ENCODE measurements at places on chromosomes 13 and 19.
A peak's percentile ranks its signal among the peaks of the same experiment; 100 is the strongest.

DNA sequence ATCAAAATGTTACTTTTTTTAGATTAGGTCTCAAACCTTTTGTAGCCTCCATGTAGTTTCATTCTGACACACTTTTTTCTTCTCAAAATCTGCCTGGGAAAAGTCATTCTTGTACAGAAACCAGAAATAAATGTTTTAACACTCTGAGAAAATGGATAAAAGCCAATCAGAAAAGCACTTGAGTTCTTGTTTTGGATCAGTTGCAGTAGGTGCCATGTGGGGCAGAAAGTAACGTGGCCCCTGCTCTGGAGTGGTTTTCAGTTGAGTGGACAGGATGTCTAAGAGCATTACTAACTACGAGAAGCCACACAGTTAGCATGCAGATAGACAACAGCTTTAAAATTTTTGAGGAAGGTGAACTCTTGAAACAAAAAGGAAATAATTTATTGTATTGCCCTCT, 19.1 kb downstream of the GPR183 start:
- no peak for DNase-seq

- no peak for DNase-seq
Observed at GRCh38 chr13:27605610-27606200, 14.6 kb downstream of the LNX2 start.

- no peak for DNase-seq
Observed at GRCh38 chr19:30046522-30046921, 104.5 kb downstream of the URI1 start.

DNA sequence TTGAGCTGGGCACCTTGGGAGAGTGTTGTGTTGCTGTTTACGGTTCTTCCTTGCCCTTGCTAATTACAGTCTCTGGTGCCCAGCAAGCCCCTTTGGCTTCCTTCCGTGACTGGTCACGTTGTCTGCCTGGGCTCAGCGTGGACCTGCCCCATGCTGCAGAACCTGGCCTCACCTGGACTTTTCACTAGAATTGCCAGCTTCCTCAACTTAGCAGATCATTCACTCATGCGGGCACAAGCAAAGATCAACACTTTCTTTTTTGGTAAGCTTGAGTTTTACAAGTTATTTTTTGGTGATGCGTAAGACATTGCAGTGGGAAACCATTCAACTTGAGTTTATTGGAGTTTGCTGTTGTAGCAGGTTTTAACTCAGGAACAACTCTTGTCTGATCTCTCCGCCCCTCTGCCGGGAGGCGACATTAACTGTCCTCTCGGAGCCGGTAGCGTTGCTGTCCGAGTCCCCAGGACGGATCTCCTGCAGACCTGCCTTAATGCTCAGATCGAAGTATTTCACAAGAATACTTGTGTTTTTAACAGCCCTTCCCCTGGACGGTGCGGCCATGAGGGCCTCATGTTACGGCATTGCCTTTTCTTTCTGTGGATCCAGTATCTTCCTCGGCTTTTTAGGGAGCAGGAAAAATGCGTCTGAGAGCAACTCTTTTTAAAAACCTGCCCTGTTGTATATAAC, 15.7 kb upstream of the TEX29 start:
- no peak for DNase-seq

DNA sequence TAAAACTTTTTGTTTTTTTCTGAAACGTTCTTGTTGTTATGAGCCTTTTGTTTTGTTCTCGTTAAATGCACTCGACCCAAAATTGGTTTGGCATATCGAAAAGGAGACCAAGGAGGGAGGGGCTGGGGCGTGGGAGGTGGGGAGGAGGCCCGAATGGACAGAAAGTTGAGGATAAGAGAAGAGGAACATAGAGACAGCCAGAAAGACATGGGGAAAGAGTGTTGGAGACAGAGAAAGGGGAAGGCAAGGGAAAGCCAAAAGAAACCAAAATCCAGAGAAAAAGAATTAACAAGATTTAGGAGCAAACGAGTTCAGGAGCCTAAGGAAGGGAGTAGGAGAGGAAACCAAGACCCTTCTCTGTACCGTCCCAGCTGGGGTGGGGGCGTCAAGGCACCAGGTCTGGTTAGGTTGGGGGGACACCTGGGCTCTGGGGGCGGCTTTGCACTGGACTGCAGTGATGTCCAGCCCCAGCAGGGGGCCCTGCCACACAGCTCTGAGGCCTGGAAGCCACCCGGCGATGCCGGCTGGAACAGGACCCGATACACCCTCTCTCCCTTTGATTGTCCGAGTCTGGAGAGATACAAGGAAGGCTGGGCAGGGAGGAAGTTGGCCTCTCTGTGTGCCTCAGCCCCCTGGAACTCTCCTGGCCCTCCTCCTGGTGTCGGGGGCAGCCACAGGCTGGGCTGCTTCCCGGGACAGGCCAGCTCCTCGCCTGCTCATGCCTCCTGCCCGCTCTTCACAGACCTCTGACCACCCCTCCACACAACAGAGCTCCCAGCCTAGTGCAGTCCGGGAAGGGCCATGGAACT, 11.6 kb upstream of the ASF1B start:
- DNase-seq = peak; percentile 32

GRCh38 chr13:35994131-35994966, 136.8 kb downstream of the DCLK1 start:
- no peak for DNase-seq

DNA sequence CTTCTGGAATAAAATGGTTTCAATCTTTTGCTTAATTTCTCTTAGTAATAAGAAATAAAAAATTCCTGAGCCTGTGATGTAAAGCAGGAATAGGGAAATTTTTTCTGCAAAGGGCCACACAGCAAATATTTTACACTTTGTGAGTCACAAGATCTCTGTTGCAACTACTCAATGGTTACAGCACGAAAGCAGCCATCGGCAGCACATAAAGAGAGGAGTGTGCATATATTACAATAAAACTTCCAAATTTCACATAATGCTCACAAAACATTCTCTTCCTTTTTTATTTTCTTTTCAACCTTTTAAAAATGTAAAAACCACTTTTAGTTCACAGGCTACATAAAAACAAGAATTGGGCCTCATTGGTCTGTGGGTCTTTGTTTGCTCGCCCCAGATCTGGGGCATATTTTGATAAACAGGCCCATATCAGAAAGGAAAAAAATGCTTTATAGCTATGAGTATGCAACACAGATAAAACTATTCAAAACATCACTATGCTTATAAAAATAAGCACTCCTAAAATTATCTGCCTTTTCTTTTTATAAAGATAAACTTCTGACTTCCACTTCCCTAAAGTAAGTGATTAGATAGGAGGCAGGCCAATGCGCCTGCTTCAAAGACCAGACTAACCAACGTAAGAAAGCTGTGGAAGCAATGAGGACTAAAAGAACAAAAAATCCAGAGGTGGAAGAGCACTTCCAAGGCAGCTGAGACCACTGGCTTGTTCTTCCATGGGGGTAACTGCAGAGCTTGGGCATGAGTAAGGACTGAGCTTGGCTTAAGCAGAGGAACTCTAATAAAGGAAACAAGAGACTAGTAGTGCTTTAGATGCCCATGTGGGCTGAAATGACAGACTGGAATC, 26.5 kb downstream of the MYCBP2 start:
- DNase-seq = no peak

DNA sequence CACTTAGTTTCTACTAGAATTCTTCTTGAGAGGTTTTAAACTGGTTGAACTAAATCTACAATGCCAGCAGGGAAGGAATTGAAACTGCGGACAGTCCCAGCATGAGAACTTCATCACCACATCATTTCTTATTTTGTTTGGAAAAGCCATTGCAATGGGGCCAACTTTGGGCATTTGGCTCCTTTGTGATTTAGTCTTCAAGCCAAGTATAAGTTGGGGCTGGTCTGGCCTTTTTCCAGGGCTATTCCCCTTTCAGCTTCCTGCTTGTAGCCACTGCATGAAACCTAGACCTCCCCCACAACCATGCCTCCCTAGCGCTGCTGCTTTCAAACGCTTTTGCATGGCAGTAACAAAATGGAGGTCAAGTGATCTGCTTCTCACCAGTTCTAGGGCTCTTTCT, 142.3 kb downstream of the RGCC start:
- no peak for DNase-seq

GRCh38 chr13:112760435-112760834, 70.6 kb downstream of the ATP11A start:
- no peak for DNase-seq

- DNase-seq = no peak
Observed at GRCh38 chr13:77460195-77460594, 75.3 kb upstream of the SCEL start.

DNA sequence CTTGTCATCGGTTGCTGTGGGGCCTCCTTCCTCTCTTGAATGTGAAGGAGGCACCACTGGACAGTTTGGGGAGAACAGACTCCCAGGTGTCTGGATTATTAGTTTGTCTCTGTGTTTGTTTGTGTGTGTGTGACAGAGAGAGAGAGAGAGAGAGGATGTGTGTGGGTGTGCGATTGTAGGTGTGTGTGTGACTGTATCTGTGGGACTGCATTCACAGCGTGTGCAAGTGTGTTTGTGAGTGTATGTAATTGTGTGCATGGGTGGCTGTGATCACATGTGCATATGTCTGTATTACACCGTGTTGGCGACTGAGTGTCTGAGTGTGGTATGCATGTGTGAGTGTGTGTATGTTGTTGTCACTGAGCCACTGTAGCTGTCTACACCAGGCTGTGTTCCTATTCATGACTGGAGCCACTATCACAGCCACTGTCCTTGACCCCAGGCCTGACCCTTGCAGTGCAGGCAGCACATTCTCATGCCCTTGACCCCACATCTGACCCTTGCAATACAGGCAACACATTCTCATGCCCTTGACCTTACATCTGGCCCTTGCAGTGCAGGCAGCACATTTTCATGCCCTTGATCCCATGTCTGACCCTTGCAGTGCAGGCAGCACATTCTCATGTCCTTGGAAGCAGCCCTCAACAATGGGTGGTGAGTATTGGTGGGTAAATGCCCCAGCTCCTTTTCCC, 25.1 kb upstream of the CYP4F8 start:
- no peak for DNase-seq

- no peak for DNase-seq
Observed at GRCh38 chr13:107585469-107586180, 629.7 kb downstream of the LIG4 start.

DNA sequence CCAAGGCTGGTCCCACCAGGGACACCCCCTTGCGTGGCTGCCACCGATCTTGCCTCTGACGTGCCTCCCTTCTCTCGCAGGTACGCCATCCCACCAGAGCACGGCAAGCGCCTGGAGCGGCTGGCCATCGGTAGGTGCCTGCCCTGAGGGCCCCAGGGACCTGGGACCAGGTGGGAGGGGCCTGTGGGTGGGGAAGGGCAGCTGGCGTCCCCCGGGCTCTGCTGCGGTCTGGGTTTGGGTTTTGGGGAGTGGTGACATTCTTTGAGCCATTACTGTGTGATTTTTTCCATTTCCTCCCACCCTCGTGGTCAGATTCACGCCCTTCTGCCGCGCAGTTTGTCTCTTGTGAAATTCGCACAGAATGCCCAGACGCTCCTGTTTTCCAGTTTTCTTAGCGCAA, 102.0 kb downstream of the KDM4B start:
- DNase-seq = no peak

DNA sequence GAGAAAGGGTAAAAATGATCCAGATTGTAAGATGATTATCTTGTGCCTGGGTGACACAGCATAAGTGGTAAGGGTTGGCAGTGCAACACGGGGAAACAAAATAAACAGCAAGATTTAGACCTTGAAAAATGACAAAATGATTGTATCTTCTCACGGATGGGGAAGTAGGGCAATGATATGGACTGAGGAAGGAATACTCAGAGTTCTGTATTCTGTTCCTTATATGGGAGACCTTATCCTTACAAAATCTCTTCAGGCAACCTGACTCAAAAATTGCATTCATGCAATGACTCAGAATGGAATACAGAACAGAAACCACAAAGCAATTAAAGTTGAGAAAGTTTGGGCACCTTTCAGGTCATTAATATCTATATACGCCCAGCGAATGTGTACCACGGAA, 149.0 kb downstream of the HS6ST3 start:
- DNase-seq = no peak

GRCh38 chr13:39037410-39037879, 444 bp downstream of the PROSER1 start:
- no peak for DNase-seq

DNA sequence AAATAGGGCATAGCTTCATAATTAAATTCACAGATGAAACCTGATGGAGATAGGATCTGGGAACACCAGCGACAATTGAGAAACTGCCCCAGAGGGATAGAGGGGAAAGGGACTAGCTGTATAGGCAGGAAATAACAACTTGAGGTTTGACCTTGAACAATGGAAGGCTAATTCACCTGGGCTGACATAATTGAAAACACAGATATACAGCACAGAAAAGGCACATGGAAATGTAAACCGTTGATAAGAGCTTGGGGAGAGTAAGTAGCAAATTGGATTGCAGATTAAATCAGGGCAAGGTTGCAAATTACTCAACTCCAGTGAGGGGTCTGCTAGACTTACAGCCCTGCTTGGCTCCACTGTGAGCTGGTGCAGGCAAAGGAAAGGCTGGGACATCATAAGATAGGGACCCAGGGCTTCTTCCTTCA, 246.7 kb downstream of the DLEU7 start:
- no peak for DNase-seq

GRCh38 chr13:67509018-67509417, 278.9 kb upstream of the PCDH9 start:
- no peak for DNase-seq

DNA sequence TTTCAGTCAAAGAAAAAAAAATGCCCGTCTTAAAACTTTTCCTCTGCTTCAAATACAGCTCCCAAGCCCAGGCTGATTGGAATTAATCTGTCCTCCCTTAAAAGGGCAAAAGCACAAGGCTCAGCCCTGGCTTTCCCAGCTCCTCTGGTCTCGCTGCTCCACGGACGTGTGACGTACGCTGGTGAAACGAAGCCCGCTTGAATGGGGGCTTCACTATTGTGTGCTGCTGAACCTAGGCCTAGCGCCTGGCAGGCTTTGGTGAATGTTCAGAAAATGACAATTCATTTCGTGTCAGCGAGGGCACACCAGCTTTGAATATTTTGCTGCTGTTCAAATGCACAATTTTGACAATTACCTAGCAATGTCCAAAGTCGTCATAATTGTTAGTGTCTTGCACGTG, 615 bp upstream of the ZNF135 start:
- DNase-seq = no peak

DNA sequence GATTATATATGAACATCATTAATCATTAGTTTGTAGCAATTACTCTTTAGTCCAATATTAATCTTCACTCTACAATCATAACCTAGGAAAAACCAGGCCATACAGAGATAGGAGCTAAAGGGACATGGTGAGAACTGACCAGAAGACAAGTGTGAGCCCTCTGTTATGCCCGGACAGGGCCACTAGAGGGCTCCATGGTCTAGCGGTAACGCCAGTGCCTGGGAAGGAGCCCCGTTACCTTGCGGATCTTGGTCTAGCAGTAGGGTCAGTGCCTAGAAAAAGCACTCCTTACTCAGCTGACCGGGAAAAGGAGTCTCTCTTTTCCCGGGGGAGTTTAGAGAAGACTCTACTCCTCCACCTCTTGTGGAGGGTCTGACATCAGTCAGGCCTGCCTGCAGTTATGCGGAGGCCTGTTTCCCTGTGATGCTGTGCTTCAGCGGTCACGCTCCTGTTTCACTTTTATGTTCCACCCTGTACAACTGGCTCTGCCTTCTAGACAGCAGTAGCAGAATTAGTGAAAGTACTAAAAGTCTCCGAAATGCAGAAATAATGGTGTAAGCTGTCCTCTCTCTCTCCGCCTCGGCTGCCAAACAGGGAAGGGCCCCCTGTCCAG, 13.8 kb downstream of the OR7D4 start:
- DNase-seq = peak; percentile 59

GRCh38 chr19:3338541-3339181, 27.7 kb upstream of the NFIC start:
- DNase-seq = no peak

- DNase-seq = no peak
Observed at GRCh38 chr13:109651854-109652253, 134.5 kb downstream of the IRS2 start.

- no peak for DNase-seq
Observed at GRCh38 chr13:101545521-101545920, 93.0 kb downstream of the ITGBL1 start.
